Stimulated activated CD4-positive, alpha-beta T cell treated with anti-CD3 and anti-CD28 coated beads, Interleukin-15, amount 100 ng/mL, for 1 hour (primary cell): ENCODE measurements at places on chromosomes 4 and X.

- DNase-seq: no peak
These were observed 122.0 kb downstream of the NSUN7 start for GRCh38 chr4:40871695-40872250.

GRCh38 chr4:4302416-4302815 is 12.4 kb downstream of the ZBTB49 start:
- DNase-seq: no peak

GRCh38 chr4:103011378-103012025 is 8.0 kb downstream of the SLC9B1 start:
- DNase-seq: no peak

DNA sequence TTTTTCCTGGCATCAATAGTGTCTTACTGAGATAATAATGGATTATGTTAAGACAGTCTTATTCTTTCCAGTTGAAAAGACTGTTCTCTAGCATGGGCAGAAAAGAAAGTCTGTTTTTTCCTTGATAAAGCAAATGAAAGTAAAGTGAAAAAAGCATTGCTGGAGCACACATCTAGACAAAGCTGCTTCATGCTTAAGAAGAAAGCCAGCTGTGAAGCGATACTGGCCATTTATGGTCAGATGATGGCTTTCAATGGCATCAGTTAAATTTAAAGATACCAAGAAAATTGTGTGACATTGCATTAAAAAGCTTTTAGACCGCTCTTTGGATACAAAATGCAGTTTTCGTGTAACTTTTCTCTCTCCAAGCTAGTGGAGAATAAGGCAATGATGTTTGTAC is 242.1 kb upstream of the TRAM1L1 start:
- no peak for DNase-seq

- DNase-seq: no peak
These were observed 25.8 kb downstream of the USP9X start for GRCh38 chrX:41110801-41111625.

- DNase-seq: no peak
These were observed 28.7 kb upstream of the BMP2K start for GRCh38 chr4:78747475-78747922.

DNA sequence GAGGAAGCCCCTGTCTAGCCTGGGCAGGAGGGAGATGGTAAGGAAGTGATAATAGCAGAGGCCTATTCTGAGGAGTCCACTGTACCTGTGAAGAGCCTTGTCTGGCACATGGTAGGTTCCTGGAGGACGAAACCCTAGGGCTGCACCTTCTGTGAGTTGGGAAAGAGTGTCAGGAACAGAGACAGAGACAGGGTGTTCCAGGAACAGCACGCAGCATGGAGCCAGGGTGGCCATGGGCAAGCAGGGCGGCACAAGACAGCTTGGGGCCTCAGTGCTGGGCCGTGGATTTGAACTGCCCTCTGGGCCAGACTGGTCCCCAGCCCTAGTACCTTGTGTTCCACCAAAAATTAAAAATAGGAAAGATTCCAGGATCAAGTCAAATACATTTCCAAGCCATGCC is 272.5 kb downstream of the EVC2 start:
- DNase-seq: no peak

DNA sequence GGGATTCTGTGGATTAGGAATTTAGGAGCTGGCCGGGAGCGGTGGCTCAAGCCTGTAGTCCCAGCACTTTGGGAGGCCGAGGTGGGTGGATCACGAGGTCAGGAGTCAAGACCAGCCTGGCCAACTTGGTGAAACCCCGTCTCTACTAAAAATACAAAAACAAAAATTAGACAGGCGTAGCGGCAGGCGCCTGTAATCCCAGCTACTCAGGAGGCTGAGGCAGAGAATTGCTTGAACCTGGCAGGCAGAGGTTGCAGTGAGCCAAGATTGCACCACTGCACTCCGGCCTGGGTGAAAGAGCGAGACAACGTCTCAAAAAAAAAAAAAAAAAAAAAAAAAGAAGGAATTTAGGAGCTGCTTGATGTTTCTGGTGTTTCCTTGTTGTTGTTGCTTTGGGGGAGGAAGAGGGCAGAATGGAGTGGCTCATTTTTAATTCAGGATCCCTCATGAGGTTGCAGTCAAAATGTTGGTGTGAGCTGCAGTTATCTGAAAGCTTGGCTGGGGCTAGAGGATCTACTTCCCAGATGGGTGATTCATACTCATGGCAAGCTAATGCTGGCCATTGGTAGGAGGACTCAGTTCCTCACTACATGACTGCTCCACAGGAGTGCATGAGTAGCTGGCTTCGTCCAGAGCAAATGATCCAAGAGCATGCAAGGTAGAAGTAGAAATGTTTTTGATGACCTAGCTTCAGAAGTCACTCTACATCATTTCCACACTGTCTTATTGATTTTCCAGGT is 26.5 kb upstream of the JADE1 start:
- DNase-seq: no peak

DNA sequence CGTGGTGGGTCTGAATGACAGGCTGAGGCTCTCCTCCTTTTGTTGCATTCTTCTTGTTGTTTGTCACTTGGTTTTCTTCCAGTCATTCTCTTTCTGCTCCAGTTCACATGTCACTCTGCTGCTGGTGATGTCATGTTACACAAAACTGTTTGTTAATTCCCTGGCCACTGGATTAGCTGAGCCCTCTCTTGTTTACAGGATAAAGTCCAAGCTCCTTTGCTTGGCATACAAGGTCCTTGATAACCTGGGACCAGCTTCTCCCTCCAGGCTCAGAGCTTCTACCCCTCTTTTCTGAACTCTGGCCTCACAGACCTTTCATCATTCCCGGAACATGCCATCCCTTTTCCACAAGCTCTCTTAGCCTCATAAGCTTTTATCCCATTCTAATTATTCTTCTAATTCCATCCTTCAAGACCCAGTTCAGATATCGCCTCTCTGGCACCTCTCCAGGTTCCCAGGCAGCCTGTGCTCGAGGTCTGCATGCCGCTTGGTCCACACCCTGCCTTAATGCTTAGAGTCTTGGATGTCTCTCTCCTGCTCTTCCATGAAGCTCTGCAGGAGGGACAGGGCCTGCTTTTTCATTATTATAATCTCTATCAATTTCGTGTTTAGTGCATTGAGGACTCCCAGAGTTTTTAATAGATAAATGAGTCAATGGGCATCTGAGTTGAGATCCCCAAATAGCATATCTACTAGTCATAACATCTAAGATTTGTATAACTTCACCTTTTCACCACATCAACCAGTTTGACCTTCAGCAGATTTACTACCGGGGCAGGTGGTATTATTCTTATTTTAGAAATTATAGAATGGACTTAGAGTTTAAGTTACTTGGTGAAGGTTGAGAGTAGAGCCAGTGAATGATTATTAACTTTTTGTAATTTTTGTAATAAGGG is 98.7 kb downstream of the TMEM131L start:
- no peak for DNase-seq

GRCh38 chrX:14618177-14618965 is 89.0 kb downstream of the GLRA2 start:
- no peak for DNase-seq

GRCh38 chrX:12378253-12378652 is 240.0 kb downstream of the FRMPD4 start:
- no peak for DNase-seq

- DNase-seq: no peak
These were observed 20.7 kb upstream of the PROM1 start for GRCh38 chr4:16104520-16104919.

DNA sequence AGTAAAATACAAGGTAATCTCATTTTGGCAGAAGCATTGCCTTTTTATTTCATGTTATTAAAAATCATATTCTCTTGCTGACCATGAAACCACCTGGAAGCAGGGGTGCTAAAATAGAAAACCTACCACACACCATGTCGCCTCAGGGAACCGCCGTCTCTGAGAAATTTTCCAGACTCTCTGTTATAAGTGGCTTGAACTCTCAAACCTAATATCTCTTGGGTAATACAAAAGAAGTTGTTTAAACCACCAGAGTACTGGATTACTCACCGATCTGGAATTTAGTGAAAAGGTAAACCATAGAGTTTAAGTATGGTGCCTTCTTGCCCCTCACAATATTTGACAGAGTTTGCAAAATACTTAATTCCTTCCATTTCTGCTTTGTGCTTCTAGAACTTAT is 27.7 kb downstream of the ENPP6 start:
- no peak for DNase-seq

DNA sequence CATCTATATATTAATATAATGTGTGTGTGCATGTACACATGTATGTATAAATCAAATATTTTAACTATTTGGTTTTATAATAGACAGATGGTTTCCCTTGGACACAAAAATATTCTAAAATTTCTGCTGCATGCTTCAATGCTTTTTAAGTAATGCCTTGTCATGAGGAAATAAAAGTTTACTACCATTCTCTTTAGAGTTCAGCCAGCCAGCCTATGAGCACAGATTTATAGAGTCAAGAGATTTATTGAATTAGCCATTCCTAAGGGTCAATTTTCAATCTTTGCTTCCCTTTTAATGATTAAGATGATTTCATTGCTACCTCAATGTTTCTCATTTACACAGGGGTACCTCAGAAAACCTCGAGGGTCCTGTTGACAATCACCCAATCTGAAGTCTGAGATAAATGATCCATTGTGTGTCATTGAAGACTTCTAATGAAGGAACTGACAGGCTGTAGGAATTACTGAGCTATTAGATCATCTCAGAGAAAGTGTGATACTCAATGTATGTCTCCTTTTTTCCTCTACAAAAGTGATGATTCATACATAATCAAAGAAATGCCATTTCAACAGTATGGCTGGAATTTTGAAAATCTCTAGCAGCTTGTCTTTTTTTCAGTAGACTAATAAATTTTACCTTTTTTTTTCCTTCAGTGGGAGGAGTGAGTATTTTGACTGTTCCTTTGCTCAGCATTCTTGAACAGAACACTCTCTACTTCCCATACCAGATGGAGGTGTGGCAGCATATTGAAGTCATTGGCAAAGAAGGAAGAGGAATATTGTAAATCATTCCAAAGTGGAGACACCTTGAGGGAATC is 222.6 kb upstream of the PCDH18 start:
- DNase-seq: no peak

GRCh38 chrX:119475389-119476101 is 7.3 kb downstream of the SLC25A5 start:
- no peak for DNase-seq

- DNase-seq: no peak
These were observed 62.7 kb upstream of the EDNRA start for GRCh38 chr4:147418226-147418625.

- no peak for DNase-seq
These were observed 1.5 kb downstream of the BEND4 start for GRCh38 chr4:42150653-42151567.

- DNase-seq: no peak
These were observed 109.8 kb downstream of the DCTD start for GRCh38 chr4:182807346-182807745.

- no peak for DNase-seq
These were observed 16.3 kb upstream of the FAT1 start for GRCh38 chr4:186739802-186740434.

DNA sequence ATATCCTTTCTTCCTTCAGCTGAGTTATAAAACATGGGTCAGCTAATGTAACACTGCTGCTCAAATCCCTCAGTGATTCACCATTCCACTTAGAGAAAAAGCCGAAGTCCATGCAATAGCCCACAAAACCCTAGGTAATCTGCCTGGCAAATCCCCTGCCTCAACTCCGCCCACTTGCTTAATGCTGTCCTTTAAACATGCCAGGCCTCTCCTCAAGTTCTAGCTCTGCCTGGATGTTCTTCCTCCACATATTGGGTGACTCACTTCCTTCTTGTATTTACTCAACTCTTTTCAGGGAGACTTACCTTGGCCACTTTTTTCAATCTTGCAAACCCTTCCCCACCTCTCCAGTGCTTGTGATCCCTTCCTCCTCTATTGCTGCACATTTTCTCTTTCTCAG is 89.8 kb downstream of the EMCN start:
- DNase-seq: no peak

DNA sequence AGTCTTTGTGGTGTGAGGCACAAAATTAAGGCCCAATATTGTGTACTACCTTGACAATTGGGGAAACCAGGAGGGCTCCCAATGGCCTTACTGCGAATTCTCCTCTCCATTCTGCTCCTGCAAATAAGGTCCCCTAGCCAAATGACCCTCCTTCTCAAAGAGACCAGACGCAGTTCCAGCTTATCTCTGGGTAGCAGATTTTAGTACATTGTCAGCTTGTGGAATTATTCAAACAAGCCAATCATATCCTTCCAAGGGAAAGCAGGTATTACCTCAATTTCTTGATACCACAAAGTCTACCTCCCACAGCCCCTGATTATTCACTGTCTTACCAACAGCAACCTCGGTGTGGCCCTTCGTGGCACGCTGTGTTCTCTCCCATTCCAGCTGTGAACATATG is 7.8 kb upstream of the ZBTB33 start:
- no peak for DNase-seq

DNA sequence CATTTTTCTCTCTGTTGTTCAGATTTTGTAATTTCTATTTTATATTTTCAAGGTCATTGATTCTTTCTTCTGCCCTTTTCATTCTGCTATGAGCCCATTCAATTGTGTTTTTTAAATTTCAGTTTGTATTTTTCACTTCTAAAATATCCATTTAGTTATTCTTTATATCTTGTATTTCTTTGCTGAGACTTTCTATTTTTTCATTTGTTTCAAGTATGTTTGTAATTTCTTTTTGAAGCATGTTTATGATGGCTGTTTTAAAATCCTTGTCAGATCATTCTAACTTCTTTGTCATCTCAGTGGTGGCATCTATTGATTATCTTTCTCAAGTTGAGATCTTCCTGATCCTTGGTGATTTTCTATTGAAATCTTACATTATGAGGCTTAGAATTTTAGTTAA is 157.2 kb upstream of the USP9X start:
- DNase-seq: no peak

- no peak for DNase-seq
These were observed 11.6 kb upstream of the ACOT9 start for GRCh38 chrX:23754664-23755063.

- no peak for DNase-seq
These were observed 32.1 kb downstream of the ZBTB49 start for GRCh38 chr4:4321951-4322688.

DNA sequence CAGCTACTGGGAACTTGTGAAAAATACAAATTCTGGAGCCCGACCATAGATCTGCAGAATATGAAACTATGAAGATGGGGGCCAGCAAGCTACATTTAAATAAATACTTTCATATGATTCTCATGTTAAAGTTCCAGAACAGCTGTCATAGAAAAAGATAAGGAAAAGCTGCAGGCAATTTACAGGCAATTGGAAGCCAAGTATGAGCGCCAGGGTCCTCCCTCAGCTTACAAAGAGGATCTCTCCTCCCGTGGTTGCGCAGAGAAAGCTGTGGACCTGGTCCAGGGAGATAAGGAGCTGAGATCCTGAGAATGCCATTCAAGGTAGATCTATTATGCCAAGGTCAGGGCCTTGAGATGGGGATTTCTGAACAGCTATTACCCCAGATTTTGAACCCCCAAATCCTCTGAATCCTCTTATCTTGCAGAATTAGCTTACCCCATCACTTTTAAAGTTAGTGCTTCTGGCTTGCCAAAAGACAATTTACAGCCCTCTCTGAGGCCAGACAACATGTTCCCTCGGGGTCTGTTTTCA is 25.6 kb upstream of the FRAS1 start:
- DNase-seq: no peak

- no peak for DNase-seq
These were observed 124.3 kb upstream of the STX18 start for GRCh38 chr4:4666187-4666586.

- DNase-seq: no peak
These were observed 303.9 kb upstream of the GATB start for GRCh38 chr4:152064753-152065152.
